Stimulated activated CD8-positive, alpha-beta memory T cell treated with anti-CD3 and anti-CD28 coated beads, Interleukin-4, amount 100 ng/mL, for 4 hours (primary cell): ENCODE measurements at places on chromosomes 6 and 20.

GRCh38 chr20:43936805-43937204 lies 22.2 kb downstream of the TOX2 start:
- no peak for DNase-seq

GRCh38 chr6:100175814-100176310 lies 181.8 kb upstream of the MCHR2 start:
- DNase-seq = no peak

DNA sequence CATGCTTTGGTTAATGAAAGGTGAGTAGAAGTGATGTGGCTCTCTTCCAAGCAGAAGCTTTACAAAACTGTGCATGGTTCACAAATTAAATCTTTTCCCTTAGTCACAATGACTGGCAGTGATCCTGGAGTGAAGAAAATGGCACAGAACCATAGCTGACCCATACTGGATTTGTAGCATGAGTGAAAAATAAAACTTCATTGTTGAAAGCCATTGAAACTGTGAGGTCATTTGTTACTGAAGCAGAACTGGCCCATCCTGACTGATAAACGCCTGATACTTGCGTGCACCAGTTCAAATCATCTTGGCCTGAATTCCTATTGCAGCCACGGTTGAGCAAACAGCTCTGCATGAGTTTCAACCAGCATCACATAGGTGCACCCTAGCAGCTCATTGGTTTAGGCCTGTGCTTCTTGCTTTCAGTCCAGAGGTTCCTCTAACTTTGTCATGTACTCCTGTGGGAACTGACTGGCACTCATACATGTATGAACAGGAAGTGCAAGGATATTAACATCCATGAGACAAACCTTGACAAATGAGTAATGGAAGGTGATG lies 40.5 kb downstream of the SAMD5 start:
- DNase-seq = no peak

GRCh38 chr20:9616833-9617461 lies 102.6 kb downstream of the LAMP5 start:
- no peak for DNase-seq

DNA sequence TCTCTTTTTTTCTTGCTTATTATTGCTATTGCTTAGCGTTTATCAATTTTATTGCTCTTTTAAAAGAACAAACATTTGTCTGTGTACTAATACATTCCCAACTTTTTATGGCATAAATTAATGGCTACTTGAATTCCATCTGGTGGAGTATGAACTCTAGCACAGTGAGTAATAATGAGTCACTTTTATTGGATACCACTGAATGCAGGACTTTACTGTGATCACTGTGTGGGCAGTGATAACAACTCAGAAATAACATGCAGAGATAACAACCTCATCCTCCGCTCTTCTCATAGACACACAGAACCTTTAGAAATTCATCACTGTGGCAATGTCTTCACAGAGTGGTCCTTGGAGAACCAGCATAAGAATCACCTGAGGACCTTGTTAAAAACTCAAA lies 174.9 kb upstream of the PRND start:
- DNase-seq = no peak

- no peak for DNase-seq
Observed at GRCh38 chr6:2909718-2910117, 6.6 kb upstream of the SERPINB9 start.

- no peak for DNase-seq
Observed at GRCh38 chr6:167933290-167933689, 64.2 kb upstream of the KIF25 start.

DNA sequence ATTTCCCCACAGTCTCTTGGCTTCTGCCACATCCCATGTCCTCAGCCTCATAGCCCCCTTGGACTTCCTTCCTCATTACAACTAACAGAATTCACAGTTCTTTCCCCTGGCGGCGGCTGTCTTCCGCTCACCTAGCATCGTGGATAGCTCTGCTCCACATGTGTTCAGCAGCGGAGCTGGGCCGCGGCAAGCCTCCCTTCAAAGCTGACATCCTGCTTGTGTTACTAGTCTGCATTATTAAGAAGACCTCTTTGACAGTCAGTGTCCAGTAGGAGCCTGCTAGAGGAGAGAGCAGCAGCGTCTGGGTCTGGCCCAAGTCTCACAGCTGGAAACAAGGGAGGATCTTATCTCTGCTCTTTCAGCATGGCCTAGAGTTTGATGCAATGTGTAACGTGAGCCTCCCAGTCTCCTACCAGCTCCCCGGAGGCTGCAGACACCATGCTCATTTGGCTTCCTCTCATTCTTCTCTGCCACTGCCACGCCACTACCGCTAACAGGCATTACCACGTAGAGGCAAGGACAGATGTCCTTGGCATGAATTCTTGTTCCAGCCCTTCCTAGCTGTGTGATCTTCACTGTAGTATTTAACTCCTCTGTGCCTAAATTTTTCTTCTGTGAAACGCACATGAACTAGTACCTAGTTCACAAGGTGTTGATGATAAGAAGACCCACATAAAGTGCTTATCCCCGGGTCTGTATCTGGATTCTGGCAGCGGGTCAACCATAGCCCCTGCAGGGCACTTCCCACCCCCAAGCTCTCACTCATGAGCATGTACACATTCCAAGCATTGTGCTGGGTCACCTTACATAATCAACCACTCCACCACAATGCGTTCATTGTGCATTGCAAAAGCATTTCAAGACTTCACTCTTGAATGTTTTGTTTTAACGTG lies 107.1 kb upstream of the BACH2 start:
- no peak for DNase-seq

- DNase-seq = no peak
Observed at GRCh38 chr20:32987044-32987825, 17.0 kb downstream of the SUN5 start.

GRCh38 chr6:41466437-41466990 lies 79.7 kb upstream of the FOXP4 start:
- no peak for DNase-seq

DNA sequence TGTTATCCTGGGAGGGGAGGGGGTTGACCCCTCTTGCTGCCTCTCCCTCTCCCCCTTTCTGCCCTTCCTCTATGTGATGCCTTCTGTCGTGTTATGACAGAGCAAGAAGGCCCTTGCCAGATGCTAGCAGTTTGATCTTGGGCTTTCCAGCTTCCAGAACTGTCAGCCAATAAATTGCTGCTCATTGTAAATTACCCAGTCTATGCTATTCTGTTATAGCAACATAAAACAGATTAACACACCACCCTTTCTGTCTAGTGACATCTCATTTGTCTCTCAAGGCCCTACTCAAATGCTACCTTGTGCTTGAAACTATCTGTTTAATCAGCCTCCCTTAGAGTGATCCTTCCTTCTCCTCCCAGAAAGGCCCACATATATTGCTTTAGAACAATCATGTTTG lies 16.4 kb upstream of the MAP3K4 start:
- no peak for DNase-seq

DNA sequence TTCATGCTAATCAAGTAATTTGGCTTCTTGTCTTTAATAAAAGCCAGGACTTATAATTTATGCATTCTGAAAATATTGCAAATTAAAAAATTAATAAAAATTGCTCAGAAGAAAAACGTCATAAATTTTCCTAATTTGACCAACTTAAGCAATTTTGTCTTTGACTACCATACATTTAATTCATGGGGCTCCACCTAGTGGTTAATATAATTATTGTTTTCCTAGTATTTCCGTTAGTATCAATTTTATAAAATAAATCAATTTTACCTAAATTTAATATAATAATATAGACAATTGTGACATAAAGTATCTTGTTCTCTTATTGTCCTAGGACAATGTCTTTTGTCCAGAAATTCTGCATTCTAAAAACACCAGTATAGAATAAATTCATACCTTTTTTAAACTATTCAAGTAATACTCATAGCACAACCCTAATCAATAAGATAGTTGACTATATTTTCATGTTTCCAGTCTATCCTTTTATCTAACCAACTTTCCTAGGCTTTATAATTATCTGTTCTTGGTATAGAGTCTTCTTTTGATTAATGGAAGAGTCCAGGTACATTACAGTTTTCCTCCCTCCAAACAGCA lies 319.9 kb downstream of the TRDN start:
- DNase-seq = no peak

DNA sequence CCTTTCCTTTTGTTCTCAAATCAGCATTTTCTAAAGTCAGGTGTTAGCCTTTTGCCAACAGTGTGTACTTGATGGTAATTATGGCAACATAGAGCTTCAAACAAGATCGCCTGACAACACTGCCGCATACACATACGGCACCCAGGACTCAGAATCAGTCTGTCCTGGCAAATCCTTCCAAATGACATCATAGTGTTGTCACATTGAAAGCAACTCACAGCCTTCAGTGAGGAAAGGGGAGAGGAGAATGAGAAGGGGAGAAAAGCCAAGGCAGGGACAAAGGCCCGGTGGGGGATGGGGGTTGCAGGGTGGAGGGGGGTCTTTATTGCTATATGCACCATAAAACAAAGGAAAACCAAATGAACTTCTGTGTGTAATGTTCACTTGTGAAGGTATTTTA lies 65.7 kb upstream of the PTGIS start:
- no peak for DNase-seq

GRCh38 chr20:16914277-16914676 lies 166.1 kb downstream of the OTOR start:
- DNase-seq = no peak

GRCh38 chr20:32395066-32395465 lies 36.9 kb downstream of the ASXL1 start:
- no peak for DNase-seq

DNA sequence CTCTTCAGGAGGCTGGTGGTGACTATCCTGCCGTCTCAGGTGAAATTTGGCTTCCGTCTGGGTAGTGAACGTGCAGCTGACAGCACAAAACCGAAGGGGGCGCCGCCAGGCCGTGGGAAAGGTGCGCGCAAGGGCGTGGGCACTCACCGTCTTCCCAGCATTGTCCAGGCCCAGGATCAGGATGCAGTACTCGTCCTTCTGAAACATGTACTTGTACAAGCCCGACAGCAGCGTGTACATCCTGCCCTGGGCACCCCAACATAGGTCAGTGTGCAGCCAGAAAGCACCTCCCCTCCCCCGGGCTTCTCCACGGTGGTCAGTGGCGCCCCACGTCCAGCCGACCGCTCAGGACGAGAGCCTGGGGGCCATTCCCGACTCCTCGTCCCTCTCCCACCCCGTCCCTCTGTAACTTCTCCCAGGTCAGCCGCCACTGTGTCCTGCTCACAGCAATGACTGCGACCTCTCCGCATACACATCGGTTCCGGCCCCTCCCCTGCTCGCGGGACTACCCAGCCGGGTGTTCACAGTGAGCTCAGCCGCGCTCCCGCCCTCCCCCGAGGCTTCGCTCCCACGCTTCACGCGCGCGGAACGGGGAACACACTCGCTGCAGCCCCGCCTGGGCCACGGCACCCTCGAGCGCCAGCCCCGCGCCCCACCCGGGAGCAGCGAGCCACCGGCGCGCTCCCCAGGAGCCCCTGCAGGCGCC lies 771 bp downstream of the ARFRP1 start:
- DNase-seq = no peak

GRCh38 chr20:25199473-25200260 lies 4.2 kb downstream of the ENTPD6 start:
- DNase-seq = no peak
